COR-L47 (cell line): ENCODE measurements at places on chromosomes 12 and 14.

GRCh38 chr14:63322472-63322871, 3.7 kb upstream of the GPHB5 start:
- no peak for DNase-seq

DNA sequence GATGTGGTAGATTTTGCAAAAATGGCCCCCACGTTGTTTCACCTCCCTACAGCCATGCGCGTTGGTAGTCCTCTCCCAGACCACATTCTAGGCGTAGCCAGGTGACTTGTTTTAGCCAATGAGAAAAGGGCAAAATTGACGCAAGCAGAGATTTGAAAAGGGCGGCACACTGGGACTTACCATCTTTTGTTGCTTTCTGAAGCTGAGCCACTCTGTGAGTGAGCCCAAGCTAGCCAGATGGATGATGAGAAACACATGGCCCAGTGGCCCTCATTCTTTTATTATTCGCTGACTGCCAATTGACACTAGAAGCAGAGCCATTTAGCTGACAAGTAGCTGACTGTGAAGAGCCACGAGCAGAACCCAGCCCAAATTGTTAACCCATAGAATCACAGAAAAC, 142.0 kb upstream of the GZMB start:
- DNase-seq: no peak

GRCh38 chr12:45205165-45205825, 10.6 kb upstream of the ANO6 start:
- no peak for DNase-seq

DNA sequence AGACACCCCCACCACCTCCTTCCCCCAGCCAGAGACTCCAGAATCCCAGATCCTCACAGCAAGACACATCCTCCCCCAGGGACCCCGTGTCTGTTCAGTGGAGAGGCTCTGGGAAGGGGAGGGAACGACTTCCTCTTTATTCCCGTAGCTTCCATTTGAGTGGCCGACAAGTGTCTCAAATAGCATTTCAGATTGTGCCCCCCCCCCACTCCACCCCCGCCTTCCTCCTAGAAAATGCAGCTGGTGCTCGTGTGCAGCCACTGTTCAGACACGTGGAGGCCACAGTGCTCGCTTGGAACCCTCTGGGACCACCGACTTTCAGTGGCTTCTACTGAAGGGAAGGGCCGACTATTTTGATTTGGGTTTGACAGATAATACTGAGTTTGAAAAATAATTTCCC, 14.3 kb downstream of the PPP2R5C start:
- no peak for DNase-seq

DNA sequence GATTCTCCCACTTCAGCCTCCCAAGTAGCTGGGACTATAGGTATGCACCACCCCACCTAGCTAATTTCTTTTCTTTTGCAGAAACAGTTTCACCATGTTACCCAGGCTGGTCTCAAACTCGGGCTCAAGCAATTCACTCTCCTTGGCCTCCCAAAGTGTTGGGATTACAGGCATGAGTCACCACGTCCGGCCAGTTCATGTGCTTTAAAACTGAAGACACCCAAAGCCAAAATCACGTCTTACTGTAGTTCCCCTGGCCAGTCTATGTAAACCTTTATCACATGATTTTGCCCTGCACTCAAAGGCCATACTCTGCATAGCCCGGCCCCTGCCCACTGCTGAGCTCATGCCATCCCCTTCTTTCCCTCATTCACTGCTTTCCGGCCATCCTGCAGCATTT, 4.5 kb downstream of the ALKBH2 start:
- no peak for DNase-seq

GRCh38 chr14:99758121-99758821, 34.9 kb upstream of the EML1 start:
- no peak for DNase-seq

DNA sequence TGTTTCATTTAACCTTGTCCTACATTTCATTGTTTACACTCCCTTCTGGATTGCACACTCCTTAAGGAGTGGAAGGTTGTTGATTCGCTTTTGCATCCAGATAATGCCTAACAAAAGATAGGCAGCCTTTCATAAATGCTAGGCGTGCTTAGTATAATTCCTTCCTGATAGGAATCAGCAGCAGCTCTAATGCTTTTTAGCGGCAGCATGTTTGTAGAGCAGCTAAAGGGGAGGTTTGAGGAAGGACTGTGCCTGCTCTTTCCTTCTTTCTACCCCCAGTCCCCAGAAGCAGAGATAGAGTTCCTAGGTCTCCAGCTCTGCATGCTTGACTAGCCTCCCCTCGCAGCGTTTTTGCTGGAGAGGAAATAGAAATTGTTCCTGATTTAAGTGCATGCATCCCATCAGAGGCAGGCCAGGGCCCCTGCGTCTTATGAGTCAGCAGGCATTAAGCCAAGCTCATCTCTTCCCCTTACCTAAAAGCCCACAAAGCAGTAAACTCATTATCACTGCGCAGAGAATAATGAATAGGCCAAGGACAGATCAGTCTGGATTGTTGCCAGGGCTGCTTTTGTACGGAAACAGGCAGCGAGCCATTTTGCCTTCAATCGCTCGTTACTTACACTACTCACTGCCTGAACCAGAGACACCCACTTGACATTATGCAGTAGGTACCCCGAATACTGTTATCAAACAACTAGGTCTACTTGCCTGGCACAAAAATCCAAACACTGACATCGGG, 14.0 kb upstream of the TBPL2 start:
- DNase-seq: peak; percentile 97

- DNase-seq: no peak
Observed at GRCh38 chr12:115398311-115398781, 714.4 kb upstream of the TBX3 start.

DNA sequence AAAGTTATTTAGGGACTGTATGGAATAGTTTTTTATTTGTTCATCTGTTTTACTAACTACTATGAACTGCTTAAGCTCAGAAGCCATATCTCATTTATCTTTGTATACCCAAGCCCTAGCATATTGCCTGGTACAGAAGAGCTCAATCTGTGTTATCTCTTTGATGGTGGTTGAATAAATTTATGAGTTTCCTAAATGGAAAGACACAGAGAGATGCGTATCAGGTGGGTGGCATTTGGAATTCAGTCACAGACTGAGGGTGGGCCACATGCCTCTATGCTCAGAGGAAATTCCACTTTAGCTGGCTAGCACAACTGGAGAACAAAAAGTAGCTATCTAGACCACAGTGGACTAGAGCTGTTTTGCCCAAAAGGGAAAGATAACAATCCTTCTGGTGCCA, 145.5 kb downstream of the SLC6A15 start:
- no peak for DNase-seq

GRCh38 chr14:101046071-101046470, 142.5 kb upstream of the RTL1 start:
- DNase-seq: no peak

- DNase-seq: no peak
Observed at GRCh38 chr12:56998981-56999380, 7.4 kb downstream of the ZBTB39 start.

GRCh38 chr12:123856681-123857080, 94.6 kb downstream of the DNAH10 start:
- no peak for DNase-seq

DNA sequence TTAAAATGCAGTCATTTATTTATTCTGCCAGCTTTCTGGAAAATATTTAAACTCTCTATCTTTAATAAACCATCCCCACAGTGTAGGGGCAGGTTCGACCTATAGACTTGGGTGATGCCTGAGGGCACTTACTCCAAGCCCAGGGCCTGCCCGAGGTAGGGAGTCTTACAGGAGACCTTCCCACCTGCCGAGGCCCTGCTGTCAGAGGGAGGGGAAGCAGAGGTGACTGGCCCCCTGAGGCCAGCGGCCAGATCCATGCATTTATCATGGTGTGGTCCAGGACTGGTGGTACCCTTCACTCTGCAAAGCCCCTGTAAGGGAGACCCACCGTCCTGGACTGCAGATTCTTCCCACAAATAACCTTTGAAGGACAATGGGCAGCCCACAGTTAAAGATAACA, 7.6 kb downstream of the EML1 start:
- no peak for DNase-seq

DNA sequence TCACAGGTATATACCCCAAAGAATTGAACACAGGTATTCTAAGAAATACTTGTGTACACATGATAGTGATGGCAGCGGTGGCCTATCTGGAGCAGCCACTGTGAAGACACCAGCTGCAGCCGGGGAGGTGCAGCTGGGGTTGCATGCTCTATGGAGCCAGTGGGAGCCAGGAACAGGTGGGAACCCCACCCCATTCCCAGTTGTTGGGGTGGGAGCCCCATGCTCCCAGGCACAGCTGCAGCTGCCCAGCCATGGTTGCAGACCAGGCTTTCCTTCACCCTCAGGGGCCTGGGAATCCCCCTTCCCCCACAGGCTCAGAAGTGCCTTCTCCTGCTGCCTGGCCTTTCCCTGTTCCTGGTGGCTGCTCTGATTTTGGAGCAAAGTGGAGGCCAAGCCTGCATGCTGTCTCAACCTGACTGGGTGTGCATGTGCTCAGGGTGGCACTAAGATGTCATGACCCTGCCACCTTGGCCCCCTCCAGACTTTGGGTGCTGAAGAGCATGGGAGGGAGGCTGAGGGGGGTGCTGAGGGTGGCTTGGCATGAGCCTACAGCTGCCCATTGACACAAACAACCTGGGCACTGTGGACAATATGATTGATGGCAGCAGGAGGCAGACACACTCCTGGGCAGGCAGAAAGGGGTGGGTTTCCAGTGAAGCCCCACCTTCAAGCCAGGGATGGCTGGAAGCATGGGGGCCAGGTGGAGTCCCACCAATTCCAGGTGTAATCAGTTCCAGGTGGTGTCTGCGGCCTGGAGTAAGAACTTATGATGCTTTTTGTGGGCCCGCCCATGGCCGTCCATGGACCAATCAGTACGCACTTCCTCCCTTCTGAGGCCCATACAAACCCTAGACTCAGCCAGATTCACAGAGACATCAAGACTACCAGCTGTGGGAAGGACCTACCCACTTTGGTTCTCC, 234.7 kb downstream of the ADGRD1 start:
- no peak for DNase-seq

- peak; percentile 85 for DNase-seq
Observed at GRCh38 chr12:56193025-56193578, 3.8 kb upstream of the SMARCC2 start.

DNA sequence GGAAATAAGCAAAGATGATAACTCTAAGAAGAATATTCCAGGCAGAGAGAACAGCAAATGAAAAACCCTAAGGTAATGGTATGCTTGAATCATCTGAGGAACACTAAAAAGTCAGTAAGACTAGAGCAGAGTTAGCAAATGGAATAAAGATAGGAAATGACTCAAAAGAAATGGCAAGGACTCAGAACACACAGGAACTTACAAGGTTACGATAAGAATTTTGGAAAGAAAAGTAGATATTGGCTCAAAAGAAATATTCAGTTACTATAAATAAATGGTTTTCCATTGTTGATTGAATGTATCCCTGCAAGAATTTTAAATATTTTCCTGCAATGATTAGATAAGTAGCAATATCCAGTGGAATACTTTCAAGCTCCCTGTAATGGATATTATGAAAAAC, 705.8 kb downstream of the C12orf50 start:
- no peak for DNase-seq

DNA sequence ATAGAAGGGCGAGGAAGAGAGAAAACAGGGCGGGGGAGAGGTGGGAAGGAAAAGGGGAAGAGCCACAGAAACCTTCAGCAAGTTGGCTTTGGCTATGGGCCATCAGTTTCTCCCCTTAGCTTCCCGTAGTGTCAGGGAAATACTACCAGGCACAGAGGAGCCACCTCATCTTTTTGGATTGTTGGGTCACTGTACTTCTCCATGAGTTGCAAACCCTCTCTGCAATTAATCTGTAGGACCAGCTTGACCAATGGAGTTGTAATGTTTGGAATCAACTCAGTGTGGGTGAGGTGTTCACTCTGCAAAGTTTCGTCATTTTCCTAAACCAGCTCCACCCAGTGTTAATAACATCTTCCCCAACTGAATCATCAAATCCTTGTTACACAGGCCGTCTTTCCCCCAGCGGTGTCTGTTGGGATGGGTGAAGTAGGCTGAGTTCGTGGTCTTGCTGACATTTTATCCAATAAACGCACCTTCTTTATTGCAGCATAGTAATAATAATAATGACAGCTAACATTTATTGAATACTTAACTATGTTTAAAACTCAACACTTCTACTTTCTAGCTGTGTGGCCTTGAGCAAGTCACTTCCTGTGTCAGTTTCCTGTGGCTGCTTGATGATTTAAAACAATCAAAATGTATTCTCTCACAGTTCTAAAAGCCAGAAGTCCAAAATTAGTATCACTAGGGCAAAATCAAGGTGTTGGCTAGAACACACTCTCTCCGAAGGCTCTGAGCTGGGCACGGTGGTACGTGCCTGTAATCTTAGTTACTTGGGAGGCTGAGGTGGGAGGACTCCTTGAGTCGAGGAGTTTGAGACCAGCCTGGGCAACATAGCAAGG, 8.1 kb upstream of the GLTP start:
- no peak for DNase-seq

DNA sequence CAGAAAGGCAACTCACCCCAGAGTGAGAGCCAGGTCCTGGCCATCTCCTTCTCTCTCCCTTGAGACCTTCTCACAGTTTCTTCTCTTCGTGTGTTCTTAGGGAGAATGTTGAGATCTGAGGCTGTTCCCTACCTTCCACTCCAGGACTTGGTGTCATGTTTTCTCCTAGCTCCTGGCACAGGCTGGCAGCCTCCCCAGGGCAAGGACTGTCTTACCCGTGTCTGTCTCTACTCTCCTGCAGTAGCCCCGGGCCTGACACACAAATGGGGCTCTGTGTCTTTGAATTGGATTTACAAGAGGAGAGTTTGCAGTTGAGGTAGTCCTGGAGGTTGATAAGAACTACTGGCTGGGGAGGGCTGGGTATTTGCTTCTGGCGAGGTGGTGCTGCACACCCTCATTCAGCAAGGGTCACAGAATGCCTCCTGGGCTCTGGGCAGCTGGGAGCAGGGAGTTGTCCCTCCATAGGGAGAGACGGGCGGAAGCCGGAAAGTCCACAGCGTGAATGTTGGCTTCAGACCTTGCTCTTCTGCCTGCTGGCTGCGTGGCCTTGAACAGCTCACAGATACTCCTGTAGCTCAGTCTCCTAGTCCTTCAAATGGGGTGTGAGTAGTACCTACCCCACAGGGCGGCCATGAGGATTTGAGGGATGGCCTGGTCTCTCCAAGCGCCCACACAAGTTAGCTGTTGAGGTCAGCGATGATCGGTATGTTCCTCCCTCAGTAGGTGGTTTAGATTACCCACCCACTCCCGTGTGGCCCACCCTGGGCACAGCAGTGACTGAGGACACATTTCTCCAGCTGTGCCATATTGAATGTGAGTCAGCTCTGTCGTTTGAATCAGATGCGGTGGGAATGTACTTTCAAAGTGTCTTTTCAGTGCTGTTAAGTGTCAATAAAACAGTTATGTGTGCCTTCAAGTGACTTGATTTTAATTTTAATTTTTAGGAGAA, 10.2 kb downstream of the EP400 start:
- no peak for DNase-seq

- DNase-seq: no peak
Observed at GRCh38 chr14:58969951-58970751, 218.3 kb upstream of the DAAM1 start.

DNA sequence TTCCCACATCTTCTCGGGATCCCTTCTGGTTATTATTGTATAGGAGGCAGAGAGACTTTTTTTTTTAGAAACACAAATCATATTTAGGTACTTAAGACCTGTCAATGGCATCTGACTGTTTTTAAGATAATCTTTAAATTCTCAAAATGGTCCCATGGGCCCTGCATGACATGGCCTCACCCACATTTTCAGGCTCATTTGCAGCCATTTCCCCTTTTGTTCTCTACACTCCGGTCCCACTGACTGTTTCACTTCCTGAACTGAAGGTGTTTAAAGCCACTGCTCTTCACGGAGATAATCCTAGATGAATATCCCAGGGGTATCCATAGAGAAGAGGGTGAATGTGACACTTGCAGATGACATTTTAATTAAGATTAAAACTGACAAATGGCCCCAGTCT, 12.3 kb upstream of the C12orf71 start:
- DNase-seq: no peak

GRCh38 chr12:81296556-81297305, 218.9 kb downstream of the ACSS3 start:
- DNase-seq: no peak
